ENCODE measurements at places on chromosomes 7 and 10. TPM values are rescaled to one million over a fixed set of nuclear protein-coding genes. Genes with fewer than 3 reads are reported as not detected.

Gene FKBP9
- 149 TPM for total RNA-seq

Gene UNCX
- total RNA-seq = not detected

Gene ANKRD61
- 0.09 TPM for total RNA-seq

Gene CEP55
- total RNA-seq = 42.4 TPM

Gene TRIL
- total RNA-seq = under 0.01 TPM

Gene UBE2D4
- total RNA-seq = 6.2 TPM

Measured in endothelial cell of coronary artery (primary cell).